ENCODE measurements at places on chromosomes 6 and 20.

- no peak for DNase-seq
Measured at GRCh38 chr20:24918579-24919566, 30.2 kb upstream of the CST7 start.

DNA sequence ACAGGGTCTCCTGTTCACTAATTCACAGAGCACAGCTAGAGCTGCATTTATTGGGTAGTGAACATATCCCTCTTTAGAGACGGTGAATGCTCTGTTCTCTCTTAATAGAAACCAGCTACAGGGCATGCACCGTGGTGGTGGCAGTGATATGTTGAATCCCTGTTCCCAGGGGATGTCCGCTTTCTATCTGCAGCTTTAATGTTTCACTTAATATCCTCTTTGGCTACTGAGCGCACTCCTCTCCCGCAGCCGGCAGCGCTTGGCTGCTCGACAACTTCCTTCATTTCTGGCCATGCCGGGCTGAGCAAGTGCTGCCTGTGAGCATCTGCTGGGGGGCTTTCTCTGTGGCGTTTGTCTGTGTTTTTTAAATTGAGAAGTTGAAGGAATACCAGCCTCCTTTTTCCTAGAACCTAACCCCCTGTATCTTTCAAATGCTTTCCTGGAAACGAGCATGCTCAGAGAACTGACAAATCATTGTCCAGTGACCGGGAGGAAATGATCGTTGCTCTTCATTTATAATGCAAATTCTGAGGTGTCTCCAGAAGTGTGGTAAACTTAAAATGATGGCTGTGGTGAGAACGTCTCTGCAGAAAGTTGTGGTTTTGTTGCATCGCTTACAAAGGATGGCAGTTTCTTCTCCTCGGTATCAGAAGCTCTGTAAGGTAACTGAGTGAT lies 297.9 kb downstream of the UTRN start:
- peak; percentile 4 for DNase-seq

DNA sequence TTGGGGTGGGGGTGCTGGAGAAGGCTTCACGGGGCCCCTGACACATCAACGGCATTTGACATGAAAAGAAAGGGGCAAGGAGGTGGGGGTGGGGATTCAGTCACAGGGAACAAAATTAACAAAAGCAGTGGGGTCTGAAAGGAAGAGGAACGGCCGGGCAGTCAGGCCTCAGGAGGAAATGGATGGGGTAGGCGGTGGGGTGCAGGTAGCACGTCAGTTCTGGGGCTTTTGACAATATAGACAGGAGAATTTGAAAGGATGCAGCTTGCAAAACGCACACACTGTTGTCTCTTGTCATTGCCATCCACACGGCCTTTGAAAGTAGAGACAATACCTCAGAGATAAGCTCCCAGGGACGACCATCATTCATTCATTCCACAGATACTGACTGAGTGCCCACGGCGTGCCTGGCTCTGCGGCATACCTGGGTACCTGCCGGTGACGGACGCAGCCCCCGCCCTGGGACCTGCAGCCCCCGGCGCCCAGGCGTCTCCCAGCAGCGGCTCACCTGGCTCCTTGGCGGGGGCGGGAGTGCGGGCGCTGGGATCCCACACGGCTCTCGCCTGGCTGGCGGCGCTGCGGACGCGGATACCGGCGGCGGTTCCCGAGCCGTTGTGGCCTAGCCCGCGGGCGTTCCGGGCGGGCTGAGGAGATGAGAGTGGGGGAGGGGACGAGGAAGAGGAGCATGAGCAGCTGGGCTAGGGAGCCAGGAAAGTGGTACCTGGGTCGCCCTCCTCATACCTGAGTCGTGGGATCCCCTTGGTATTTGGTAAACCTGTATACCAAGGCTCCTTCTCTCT lies at the start of gene SLC26A8:
TSS of gene SLC26A8 (minus strand) at position 646 of the 800 bp plus-strand sequence. CDS start 4,934 bp downstream, outside the sequence.
- DNase-seq, result no peak

- no peak for DNase-seq
Measured at GRCh38 chr6:110799189-110799588, 16.1 kb downstream of the CDK19 start.

GRCh38 chr6:82361631-82362030 lies 2.0 kb upstream of the TPBG start:
- no peak for DNase-seq

DNA sequence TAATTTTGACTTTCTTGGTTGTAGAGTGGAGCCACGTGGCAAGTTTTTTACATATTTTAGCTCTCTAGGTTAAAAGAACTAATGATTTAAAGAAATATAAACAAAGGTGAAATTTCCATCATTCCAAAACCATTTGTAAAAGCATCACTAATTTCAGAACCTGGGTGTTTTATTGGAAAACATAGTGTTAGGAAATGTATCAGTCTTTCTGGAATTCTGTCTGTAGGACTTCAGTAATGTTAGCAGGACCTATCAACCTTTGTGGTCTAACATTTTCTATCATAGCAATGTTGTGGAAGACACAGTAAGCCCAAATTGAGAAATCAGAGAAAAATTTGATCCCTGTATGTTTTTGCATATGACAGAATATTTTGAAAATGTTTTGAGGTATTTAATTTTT lies 28.3 kb downstream of the L3MBTL3 start:
- no peak for DNase-seq

DNA sequence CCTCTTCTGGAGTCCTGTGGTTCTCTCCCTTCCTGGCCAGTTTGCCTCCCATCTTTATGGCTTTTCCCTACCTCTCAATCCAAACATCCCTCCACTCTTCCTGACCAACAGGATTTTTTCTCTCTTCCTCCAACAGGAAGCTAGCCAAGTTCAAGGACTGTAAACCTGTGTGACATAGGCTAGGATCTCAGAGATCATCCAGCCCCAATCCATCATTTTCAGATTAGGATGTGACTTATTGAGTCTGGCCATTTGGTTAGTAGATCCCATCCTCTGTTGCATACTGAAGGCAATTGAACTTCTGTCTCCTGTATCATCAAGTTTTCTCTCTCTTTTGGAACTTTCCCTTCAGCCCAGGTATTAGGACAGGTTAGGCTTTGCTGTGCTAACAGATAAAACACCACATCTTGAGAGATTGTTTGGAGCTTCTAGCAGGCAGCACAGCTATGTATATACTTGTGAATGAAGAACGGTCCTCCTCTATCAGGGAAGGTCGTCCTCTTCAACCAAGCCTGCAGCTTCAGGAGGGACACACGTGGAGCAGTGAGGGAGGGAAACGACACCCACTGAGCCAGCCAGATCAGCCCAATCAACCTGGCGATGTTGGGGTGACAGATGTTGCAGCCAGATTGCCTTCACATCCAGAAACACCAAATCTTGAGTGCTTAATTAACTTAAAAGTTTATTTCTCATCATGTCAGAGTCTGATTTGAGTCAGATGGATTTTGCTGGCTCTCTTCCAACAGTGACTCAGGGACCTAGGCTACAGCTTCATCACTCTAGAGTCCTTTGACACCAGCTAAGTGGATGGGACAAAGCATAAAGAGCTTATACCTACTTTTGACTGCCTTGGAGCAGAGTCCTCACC lies 106.8 kb downstream of the GJA10 start:
- no peak for DNase-seq

- DNase-seq, result no peak
Measured at GRCh38 chr6:36068012-36068392, 40.4 kb downstream of the MAPK14 start.

- no peak for DNase-seq
Measured at GRCh38 chr20:23212464-23212995, 126.4 kb upstream of the CD93 start.

- no peak for DNase-seq
Measured at GRCh38 chr6:73081955-73082354, 143.3 kb downstream of the KHDC1L start.

DNA sequence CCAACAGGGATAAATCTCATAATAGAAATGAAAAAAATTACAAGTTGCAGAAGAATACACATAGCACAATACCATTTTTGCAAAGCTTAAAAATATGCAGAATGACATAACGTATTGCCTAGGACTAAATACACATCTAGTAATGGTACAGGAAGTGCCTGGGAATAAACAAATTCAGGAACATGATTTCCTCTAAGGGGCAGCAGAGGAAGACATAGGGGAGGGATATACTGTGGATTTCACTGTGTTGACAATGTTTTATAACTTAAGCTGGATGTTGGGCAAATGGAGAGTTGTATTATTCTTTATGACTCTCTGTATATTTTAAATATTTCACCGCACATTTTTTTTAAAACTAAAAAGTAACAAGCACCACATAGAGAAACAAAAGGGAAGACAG lies 5.6 kb upstream of the GLO1 start:
- DNase-seq, result no peak

GRCh38 chr6:131381709-131382093 lies 191.3 kb upstream of the ARG1 start:
- DNase-seq, result no peak

DNA sequence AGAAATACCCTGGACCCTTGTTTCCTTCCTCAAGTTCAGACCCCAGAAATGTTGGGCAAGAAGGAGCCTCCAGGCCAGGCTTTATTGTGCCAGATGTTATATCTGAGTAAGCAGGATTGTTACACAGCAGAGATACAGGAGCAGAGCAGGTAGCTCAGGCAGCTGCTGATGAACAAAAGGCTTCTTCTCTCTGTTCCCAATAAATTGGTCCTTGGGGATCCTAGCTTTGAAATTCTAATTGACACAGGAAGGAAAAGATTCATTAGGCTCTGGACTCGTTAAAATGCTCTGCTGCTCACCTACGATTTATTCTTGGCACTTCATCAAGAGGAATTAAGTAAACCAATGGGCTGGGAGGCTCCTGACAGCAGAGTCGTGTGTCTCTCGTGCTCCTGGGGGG lies 54.2 kb downstream of the RALY start:
- no peak for DNase-seq

DNA sequence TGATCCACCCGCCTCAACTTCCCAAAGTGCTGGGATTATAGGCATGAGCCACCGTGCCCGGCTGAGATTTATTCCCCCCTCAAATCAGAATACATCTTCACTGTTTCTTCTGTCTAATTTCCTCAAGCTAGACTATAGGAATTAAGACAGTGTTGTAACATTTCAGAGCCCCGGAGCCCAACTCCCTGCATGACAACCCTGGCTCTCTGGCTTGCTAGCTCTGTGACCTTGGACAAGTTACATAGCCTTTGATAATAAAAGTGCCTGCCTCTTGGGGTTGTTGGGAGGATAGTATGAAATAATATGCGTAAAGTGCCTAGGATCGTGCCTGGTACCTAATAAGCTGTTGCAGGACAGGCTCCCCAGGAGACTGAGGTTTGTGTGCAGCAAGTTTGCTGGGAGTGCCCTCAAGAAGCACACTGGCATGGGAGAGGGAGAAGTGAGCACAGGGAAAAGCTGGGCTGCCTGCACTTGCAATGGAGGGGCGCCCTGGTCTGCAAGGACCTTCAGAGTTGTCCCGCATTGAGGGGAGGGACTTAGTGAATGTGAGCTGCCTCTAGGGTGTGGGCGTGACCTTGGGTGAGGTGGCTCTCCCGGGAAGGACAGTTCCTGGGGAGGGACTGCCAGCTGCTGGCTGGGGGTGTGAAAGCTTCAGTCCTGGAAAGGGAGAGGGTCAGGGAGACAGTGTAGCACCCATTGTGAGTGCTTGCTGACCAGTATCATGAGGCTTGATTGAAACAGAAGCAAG lies 43.4 kb downstream of the TAF8 start:
- DNase-seq, result no peak

- DNase-seq, result no peak
Measured at GRCh38 chr6:75546381-75546780, 52.8 kb upstream of the FILIP1 start.

DNA sequence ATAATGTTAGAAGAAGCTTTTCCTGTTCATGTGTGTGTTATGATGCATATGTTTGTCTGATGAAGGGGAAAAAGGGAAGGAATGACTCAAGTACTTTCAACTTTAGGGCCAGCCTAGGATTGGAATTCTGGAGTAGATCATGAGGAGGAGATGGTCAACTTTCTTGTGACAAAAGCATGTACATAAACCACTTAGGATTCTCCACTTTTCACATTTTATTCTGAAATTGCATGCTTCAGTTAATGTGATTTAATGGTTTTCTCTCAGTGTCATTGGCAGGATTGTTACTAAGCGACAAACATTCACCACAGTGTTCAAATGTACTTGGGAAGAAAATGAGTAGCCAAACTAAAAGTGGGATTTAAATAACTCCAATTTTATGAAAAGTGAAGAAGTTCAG lies 80.1 kb downstream of the UTRN start:
- no peak for DNase-seq

DNA sequence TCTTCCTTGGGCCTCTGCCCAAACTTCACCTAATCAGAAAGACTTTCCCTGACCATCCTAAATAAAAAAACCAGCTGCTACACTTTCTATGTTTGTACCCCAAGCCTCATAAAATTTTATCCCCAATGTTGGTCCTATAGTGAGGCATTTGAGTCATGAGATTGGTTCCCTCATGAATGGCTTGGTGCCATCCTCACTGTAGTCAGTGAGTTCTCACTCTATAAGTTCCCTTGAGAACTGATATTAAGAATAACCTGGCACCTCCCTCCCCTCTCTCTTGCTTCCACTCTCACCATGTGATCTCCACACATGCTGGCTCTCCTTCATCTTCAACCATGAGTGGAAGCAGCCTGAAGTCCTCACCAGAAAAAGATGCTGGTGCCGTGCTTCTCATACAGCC lies 316.9 kb upstream of the PRDM1 start:
- no peak for DNase-seq

- no peak for DNase-seq
Measured at GRCh38 chr6:50213146-50213545, 163.4 kb upstream of the DEFB112 start.

GRCh38 chr6:119856136-119856535 lies 506.6 kb upstream of the MAN1A1 start:
- DNase-seq, result no peak

- DNase-seq, result no peak
Measured at GRCh38 chr6:169944415-169944814, 193.0 kb downstream of the ERMARD start.

- no peak for DNase-seq
Measured at GRCh38 chr6:127300411-127300810, 33.7 kb downstream of the RNF146 start.

- DNase-seq, result no peak
Measured at GRCh38 chr6:117740605-117741004, 65.3 kb downstream of the NUS1 start.

DNA sequence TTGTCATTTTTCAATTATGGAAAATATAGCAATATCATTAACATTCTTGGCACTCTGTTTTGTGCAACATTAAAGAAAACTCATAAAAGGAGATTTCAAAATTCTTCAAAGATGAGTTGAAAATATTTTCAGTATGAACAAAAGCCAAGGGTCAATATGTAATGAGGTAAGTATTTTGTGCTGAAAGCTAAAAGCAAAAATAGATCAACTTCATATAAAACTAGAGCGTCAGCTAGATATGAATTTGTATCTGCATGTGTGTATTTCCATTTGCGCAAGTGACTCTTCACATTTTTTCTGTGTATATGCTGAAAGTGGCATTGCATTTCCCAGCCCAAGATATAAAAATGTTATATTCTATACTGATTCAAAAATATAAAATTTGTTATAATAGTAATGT lies 492.1 kb upstream of the EYS start:
- DNase-seq, result no peak

Measured in stimulated activated CD8-positive, alpha-beta memory T cell treated with anti-CD3 and anti-CD28 coated beads, Interleukin-2, amount 100 ng/mL, for 1 hour (primary cell).